Fibroblast of skin of right biceps (primary cell): ENCODE measurements at places on chromosomes 2 and 18.

DNA sequence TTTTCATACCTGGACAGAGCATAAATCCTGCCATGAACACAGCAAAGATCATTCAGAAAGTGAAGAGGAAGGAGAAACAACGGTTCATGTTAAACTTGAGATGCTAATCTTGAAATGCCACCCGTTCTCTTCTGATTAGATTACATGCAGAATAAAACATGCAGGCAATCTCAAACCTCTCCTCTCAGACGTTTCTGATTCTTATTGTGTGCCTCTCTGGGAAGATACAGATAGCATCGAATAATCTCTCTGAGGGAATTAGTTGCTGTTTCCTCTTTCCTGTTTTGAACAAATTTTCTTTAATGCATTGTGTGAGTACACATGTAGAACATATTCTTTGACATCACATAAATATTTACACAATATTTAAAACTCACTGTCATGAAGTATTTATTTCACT, 313.4 kb downstream of the PRKCE start:
- DNase-seq: no peak

GRCh38 chr2:177535958-177536504, 143.5 kb downstream of the AGPS start:
- no peak for DNase-seq

DNA sequence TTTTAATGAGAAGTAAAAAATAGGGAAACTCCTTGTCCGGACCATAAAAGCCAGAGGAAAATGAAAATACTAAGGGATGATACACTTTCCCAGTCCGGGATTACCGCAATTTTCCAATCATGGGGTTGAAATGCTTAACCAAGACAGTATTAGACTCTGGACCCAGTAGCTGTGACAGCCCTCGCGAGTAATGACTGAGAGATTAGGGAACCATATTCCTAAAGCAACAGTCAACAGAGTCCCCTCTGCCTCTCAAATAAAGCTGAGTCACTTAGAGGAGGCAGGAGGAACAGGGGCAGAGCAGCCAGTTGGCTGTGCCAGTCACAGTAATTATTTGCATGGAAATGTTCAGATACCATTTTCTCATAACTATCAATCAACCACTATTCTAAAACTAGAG, 34.8 kb downstream of the GPATCH11 start:
- no peak for DNase-seq

GRCh38 chr18:11268741-11269233, 119.4 kb upstream of the PIEZO2 start:
- DNase-seq: peak; percentile 80

- peak; percentile 34 for DNase-seq
Measured at GRCh38 chr2:14385043-14385442, 247.5 kb upstream of the LRATD1 start.

DNA sequence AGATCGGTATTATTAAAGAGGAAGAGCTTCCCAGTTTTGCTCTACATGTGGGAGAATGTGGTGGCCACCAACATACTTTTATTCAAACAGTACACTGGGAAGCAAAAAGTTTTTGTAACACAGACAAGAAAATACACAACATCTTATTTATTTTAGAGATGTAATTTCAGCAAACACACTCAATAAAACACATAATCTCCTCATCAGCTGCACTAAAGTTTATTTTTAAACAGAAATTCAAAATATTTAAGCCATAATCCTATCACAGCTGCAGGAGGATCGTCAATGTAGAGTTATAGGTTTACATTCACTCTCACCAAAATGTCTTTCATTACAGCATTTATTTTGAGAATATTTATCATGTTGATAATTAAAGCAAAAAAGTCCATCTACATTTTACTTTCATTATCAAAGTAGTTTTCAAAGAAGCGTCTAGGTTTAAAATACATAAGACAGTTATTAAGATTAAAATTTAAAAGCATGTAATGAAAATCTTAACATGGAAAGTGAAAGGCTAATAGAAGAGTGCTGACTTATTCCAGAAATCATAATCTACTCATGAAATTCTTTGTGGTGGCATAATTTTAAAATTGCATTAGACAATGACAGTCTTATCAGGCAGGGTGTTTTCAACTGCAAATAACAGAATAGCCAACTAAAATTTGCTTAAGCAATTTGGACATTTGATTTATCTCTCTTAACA, 61.0 kb downstream of the ANKRD44 start:
- DNase-seq: no peak

DNA sequence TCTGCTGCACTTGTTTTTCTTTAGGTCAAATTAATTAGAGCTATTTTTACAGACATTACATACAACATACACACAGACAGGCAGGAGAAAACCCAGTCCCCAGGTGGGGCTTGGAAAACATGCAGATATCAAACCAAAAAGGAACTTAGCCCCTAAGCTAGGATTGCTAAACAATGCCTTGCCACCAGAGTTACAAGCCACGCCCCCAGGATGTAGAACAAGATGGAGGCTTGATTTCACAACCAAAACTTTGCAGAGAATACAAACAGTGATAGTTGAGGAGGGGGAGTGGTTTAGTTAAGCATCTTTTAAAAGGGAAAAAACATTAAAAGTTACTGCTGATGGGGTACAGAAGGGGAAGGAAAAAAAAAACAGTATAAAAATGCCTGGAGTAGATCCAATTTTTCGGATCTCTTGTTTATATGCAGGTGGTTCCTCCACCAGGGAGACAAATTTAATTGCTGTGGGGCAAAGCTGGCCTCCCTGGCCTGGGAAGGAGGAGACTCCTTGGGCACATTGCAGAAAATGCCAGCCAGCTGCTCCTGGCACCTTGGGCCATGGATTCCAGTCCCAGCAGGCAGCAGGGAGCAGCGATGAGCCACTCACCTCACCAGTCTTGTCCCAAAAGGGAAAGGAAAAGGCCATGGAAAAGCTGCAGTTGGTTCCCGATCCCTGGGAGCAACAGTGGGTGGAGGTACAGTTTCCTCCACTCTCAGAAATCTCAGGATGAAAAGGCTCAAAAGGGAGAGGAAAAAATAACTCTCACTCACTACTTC, 348.4 kb upstream of the REG3G start:
- DNase-seq: no peak

DNA sequence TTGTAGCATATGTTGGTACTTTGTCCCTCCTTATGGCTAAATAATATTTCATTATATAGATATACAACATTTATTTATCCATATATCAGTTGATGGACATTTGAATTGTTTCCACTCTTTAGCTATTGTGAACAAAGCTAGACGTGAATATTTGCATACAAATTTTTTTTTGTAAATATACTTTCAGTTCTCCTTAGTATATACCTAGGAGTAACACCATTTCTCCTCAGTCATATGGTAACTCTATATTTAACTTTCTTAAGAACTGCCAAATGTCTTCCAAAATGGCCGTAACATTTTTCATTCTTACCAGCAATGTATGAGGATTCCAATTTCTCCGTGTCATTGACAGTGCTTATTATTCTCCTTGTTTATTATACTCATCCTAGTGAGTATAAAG, 74.5 kb downstream of the TMEM185B start:
- no peak for DNase-seq

- DNase-seq: no peak
Measured at GRCh38 chr18:60943297-60943696, 389.9 kb upstream of the CDH20 start.

GRCh38 chr2:240957656-240958365, 40.6 kb upstream of the SNED1 start:
- DNase-seq: peak; percentile 12

DNA sequence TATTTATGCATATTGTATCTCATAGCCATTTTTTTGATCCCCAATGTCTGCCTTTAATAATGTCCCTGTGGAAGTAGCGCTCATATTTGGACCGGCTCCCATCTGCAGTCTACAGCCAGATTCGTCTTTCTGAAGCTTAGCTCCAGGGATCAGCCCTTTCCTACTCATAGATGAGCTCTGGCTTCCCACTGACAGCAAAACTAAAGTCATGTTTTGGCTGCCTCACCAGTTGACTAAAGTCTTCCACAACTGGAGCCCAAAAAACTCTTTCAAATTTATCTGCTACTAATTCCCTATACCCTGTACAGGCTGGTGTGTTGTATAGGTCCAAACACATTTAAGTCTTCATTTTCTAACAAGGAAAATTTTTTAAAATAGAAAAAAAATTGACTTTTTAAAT, 294.2 kb upstream of the HNMT start:
- no peak for DNase-seq

GRCh38 chr18:24534271-24534670, 73.8 kb downstream of the HRH4 start:
- no peak for DNase-seq

GRCh38 chr2:67638146-67638545, 241.0 kb downstream of the ETAA1 start:
- no peak for DNase-seq

DNA sequence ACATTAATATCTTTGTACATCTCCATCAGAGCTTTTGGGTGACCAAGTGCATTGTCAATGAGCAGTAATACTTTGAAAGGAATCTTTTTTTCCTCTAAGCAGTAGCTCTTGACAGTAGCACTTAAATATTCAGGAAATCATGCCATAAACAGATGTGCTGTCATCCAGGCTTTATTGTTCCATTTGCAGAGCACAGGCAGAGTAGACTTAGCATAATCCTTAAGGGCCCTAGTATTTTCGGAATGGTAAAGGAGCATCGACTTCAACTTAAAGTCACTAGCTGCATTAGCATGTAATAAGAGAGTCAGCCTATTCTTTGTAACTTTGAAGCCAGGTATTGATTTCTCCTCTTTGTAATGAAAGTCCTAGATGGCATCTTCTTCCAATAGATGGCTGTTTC, 121.8 kb upstream of the CWC22 start:
- no peak for DNase-seq

GRCh38 chr2:233448575-233448974, 94.3 kb downstream of the DGKD start:
- no peak for DNase-seq

DNA sequence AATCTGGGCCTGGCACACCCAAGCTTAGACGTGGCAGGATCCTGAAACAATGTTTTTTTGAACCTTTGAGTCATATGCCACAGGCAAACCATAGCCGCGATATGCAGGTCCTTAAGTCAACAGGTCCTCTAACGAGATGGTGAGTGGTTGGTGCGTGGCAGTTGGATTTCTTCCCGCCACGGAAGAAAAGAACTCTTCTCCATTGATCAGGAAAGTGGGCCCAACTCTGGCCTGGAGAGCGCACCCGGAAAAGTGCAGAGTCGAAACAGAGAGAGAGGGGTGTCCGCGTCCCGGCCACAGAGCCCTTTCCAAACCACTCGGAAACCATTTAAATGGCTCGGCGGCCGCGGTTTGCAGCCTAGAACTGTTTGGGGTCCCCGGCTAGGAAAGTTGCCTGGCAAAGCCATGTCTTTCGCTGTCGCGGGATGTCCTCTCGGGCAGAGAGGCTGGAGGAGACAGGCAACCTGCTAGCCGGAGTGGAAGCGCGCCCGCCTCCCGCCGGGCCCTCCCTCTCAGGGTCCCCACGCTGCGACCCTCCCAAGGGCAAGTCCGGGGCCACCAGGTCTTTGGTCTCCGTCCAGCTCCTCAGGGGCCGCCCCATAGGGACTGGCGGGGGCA, 777 bp downstream of the GALNT3 start:
- no peak for DNase-seq

DNA sequence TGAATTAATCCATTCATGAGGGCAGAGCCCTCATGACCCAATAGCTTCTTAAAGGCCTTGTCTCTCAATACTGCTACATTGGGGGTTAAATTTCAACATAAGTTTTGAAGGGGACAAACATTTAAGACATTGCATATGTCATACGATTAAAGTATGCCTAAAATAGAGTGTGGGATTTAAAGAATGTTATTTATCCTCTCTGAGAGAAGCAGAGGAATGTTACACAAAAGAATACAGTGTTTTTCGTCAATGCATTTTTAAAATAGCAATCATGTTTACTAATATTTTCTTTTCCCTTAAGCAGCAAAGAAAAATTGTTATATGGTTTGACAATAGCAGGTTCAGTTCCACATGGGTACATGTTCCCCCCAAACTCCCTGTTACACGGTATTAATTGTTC, 363.1 kb downstream of the NUP35 start:
- peak; percentile 2 for DNase-seq

- DNase-seq: no peak
Measured at GRCh38 chr2:213148572-213149261, 2.7 kb downstream of the IKZF2 start.

DNA sequence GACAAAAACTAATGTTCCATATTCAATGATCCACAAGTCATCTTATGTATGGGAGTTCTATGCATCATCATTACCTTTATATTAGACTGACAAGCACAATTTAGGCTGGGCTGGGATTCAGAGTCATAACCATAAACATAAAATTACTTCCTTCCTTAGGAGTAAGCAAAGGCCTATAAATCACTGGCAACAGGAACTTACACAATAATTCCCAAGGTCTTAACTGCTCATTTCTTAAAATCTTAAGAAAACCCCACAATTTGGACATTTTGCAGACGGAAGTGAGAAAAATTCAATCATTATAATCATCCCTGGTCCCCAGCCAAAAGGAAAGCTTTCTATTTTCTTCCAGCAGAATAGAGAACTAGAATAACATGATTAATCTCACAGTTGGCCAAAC, 232.3 kb downstream of the DYM start:
- no peak for DNase-seq

DNA sequence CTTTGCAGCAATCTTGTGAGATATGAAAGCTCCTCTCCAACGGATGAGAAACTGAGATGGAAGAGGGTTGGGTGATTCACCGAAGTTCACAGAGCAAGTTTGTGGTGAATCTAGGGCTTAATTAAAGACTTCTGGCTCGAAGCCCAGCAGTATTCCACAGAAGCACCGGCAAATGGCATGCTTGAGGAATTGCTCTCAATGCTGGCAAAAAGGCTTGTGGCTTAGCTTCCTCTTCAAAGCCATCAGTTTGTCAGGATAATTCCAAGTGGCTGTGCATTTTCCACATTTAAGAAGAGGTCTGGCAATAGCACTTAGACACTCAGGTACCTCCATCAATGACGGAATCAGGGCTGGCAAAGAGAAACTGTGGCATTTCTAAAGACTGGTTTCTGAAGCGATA, 98.7 kb upstream of the SLC66A3 start:
- peak; percentile 96 for DNase-seq

DNA sequence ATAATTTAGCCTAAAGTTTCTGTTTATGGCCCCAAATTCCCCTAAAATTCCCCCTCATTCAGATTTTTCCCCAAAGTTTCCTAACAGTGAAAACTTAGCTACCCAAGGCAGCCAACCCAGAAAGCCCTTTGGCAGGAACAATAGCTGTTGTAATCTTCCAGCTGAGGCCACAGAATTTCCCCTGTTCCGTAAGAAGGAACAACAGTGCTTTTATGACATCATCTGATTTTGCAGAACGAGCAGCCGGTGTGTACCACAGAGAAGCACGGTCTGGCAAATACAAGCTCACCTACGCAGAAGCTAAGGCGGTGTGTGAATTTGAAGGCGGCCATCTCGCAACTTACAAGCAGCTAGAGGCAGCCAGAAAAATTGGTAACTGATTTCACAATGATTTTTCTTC, 6.3 kb downstream of the TNFAIP6 start:
- no peak for DNase-seq

GRCh38 chr2:68717305-68717661, 17.3 kb upstream of the ARHGAP25 start:
- DNase-seq: no peak
